Activated CD8-positive, alpha-beta memory T cell treated with anti-CD3 and anti-CD28 coated beads, Interleukin-2, amount 10 ng/mL, durations not matched to agents 7 days and 5 days (primary cell): ENCODE measurements at places on chromosomes 4 and X. TPM values are rescaled to one million over a fixed set of nuclear protein-coding genes. Genes with fewer than 3 reads are reported as not detected.

MAML3 gene
- 1.8 TPM for total RNA-seq

ENPP6 gene
- total RNA-seq, result 6.2 TPM

ARHGAP6 gene
- total RNA-seq, result not detected

C4orf50 gene
- total RNA-seq, result 1.1 TPM

TMSB15C gene
- total RNA-seq, result 4.6 TPM

CCDC110 gene
- total RNA-seq, result not detected

FGFBP1 gene
- not detected for total RNA-seq

LYAR gene
- total RNA-seq, result 47.0 TPM

WDR44 gene
- 19.5 TPM for total RNA-seq

FAAH2 gene
- 2.2 TPM for total RNA-seq

GYPE gene
- 1.8 TPM for total RNA-seq

ASB12 gene
- total RNA-seq, result 0.33 TPM

SLC6A14 gene
- not detected for total RNA-seq

SPANXD gene
- not detected for total RNA-seq

CXCL9 gene
- not detected for total RNA-seq

FGG gene
- not detected for total RNA-seq

PDCL2 gene
- not detected for total RNA-seq

EXOC1 gene
- total RNA-seq, result 24.2 TPM

CFI gene
- total RNA-seq, result not detected

NEIL3 gene
- total RNA-seq, result 27.5 TPM
